ENCODE measurements at places on chromosomes 6 and 20. TPM values are rescaled to one million over a fixed set of nuclear protein-coding genes. Genes with fewer than 3 reads are reported as not detected.

MAS1 gene
- 0.20 TPM for total RNA-seq

SALL4 gene
- 0.07 TPM for total RNA-seq

CRYBG1 gene
- 20.0 TPM for total RNA-seq

B3GALT4 gene
- 4.9 TPM for total RNA-seq

EYS gene
- under 0.01 TPM for total RNA-seq

TSBP1 gene
- total RNA-seq, result not detected

KIAA0408 gene
- total RNA-seq, result 0.50 TPM

MAFB gene
- total RNA-seq, result 0.79 TPM

TNFRSF6B gene
- total RNA-seq, result 0.98 TPM

SIM1 gene
- not detected for total RNA-seq

TBC1D20 gene
- 63.1 TPM for total RNA-seq

Measured in smooth muscle cell of the pulmonary artery (primary cell).